NCI-H510A treated with DMSO at 0.1 percent for 48 hours (cell line): ENCODE measurements at places on chromosomes 5 and 9.

GRCh38 chr9:691825-692400 is 149.6 kb upstream of the DMRT1 start:
- DNase-seq = no peak

DNA sequence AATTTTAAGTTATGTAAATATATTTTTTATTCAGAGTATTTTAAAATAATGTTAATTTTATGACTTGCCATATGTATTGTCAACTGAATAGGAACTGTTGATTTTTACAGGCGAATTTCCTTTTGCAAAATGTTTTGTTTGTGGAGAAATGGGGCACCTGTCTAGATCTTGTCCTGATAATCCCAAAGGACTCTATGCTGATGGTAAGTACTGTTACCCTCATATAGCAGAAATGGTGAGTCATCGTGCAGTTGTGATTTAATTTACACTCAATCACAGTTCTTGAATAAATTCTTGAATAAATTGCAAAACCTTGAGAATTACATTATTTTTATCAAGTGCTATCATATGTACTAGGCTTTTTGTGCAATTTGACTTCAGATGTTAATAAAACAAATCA is 7.4 kb downstream of the ZCCHC9 start:
- no peak for DNase-seq

DNA sequence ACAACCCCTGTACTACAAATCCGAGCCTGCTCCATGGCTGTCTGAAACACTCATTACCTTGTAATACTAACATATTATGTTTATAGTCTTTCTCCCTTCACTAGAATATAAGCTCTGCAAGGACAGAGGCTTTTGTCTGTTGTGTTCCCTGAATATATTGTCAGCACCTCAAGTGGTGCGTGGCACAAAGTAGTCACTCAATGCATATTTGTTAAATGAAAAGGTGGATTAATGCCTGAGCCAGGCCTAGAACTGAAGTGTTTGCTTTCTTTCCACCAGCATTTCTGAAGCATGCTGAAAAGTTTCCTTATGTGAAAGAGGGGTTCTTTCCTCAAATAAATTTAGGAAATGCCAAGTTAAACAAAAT is 36.3 kb downstream of the ELL2 start:
- no peak for DNase-seq

GRCh38 chr5:24245821-24246220 is 399.0 kb downstream of the CDH10 start:
- DNase-seq = no peak

GRCh38 chr9:10251490-10251889 is 361.3 kb downstream of the PTPRD start:
- no peak for DNase-seq

DNA sequence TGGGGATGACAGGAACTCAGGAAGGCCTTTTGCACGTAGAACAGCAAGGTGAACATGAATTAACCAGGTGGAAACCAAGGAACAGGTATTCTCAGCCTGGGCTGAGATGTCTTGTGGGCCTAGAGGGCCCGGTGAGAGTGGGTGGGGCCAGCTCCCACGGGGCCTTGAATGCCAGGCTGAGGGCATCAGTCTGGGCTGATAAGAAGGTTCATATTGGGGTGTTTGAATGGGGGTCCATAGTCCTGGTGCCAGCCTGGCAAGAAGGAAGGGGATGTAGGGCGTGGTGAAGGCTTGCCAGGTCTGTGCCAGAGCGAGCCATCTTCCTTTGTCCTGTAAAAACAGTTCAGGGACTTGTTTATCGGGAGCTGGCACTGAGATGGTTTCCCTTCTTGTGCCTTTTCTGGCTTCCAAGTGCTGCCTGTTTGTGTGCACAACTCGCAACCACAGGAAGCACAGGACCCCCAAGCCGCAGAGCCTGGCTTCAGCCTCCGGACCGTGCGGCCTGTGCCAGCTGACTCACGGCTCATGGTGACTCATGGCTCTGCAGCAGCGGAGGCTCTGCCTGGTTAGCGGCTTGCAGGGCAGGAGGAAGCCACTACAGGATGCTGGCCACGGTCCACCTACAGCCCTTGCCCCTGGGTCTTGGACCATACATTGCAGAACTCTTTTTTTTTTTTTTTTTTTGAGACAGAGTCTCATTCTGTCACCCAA is 2.4 kb downstream of the CARD19 start:
- no peak for DNase-seq

GRCh38 chr9:103427696-103428095 is 432.6 kb downstream of the CYLC2 start:
- DNase-seq = no peak

GRCh38 chr5:158648631-158649030 is 451.1 kb downstream of the EBF1 start:
- DNase-seq = no peak

DNA sequence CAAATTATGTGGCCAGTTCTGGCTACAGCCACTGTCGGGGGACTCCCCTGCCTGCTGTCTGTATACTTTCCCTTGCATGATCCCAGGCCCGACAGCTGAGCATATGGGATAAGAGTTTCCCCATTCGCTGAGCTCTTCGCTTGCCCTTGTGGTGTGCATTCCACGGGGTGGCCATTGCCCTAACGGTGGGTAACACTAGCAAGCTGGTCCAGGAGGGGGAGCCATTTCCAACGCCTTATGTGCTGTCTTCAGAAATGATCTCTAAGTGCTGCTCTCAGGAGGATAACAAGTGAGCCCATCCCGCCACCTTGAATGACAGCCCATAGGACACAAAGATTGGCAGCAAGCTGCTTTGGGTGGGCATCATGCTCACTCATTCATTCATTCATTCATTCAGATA is 190.9 kb downstream of the FSTL4 start:
- DNase-seq = no peak

GRCh38 chr9:33498387-33498786 is 24.7 kb upstream of the NOL6 start:
- DNase-seq = peak; percentile 29

- no peak for DNase-seq
Measured at GRCh38 chr5:670396-671270, 22.5 kb downstream of the TPPP start.
